ENCODE measurements at places on chromosomes 5 and 9.

- no peak for DNase-seq
These were observed 49.6 kb upstream of the CCL21 start for GRCh38 chr9:34759432-34760134.

DNA sequence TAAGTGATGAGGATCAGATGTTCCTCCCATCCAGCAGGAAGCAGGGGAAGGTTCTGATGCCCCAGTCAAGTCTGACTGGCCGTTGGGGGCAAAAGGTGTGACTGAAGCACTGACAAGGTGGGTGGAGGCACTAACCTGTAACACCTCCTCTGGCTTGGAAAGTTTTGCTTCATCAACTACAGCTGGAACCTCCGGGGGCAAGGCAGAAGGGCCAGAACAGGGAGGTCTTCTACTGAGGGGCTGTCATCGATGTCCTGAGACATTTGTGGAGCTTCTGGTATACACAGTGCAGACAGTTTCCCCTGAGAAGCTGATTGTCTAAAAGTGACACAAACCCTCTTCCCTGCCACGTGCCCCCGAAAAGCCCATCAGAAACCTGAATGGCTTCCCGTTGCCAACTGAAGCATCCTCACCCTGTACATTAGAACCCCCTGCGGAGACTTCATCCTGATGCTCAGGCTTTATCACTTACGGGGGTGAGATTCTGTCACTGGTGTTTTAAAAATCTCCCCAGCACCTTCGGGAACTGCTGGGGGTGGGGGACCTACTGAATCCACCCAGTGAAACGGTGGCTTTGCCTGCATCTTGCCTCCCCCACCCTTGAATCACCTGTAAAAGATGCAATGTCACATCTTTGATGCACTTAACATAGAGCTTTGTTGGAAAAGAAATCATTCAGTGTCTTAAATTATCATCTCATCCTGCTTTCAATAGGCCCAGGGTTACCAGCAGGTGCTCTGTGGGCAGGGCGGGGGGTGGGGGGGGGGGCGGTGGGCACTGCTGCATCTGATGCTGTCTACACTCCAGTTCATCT, 24.6 kb downstream of the TRAF1 start:
- peak; percentile 48 for DNase-seq

- no peak for DNase-seq
These were observed 114.1 kb downstream of the DAPK1 start for GRCh38 chr9:87611776-87612175.

DNA sequence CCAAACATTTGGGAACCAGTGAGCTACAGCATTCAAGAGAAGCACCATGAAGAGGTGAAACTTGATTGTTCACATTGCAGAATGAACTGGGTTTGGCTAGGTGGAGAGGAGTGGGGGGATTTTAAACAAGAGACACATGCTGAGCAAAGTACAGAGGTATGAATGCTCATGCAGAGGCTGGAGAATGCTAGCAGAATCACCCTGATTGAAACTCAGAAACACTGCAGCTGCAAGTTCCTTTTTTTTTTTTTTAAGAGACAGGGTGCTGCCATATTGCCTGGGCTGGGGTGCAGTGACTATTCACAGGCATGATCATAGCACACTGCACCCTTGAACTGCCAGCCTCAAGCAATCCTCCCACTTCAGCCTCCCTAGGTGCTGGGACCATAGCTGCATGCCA, 35.1 kb downstream of the DENND1A start:
- no peak for DNase-seq

GRCh38 chr5:105218018-105218417, 1655.4 kb upstream of the NUDT12 start:
- no peak for DNase-seq

- no peak for DNase-seq
These were observed 8.1 kb downstream of the ARPC5L start for GRCh38 chr9:124869986-124870560.

GRCh38 chr9:21890696-21891095, 88.3 kb downstream of the MTAP start:
- DNase-seq = no peak

DNA sequence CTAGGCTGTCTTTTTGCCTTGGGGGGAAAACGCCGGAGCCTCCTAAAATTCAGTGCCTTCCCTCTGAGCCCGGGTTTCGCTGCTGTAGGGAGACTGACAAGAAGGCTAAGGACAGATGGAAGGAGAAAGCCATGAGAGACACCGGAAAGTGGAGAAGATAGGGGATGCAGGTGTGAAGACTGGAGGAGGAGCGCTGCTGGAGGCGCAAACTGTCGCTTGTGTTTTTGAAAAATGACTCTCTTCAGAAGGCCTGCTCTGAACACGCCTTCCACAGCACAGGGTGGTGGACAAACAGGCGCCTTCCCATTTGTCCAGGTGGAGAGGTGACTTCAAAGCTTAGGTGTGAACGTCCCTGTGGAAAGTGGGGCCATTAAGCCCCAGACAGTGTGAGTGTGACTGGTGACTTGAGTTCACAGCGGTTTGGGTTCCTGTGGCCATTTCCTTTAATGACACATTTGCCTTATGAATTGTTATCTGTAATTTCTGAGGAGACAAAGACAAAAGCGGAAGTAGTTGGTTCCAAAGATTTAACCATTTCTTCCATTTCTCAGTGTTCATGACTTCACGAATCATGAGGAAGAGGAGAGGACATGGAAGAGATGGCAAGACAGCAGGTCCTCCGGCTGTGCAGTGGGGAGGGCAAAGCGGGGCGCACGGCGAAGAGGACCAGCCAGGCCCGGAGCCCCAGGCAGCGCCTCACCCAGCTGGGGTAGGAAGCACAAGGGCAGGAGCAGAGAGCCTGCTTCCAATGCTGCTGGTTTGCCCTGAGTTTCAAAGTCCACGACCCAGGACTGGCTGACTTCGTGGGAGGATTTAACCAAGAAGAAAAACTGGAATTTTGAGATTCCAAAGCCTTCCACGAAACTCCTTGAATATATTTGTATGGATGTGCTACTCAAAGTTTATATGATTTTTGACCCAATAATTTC, 27.8 kb upstream of the SEMA4D start:
- DNase-seq = no peak

DNA sequence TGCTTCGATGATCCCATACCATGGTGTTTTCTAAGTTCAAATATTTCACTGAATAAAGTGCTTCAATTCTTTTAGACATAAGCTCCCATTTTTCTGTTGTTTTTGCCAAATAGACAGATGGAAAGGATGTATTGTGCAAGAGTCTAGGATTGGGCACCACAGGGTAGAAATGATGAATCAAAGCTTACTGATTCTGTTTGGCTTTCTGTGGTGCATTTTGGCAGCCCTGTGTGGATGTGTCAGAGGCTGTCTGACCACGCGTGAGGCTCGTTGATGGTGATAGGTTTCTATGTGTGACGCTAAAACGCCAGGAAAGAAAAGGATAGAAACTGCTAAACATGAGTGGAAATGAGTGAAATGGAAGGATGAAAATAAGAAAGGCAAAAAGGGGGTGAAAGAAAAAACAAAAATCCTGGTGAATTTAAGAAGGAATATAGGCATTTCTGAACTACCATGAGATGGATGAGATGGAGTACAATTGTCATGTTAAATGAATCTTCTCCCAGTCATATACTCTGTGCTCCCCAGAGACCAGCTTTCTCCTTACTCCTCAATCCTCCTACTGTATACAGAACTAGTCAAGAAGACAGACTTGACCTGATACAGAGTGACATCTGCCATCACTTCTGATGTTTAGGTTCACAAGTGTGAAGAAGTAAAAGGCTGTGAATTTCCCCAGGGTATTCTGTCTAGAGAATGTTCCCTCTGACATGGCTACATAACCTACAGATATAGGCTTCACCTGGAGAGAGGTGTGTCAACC, 54.4 kb downstream of the ANKH start:
- DNase-seq = no peak

DNA sequence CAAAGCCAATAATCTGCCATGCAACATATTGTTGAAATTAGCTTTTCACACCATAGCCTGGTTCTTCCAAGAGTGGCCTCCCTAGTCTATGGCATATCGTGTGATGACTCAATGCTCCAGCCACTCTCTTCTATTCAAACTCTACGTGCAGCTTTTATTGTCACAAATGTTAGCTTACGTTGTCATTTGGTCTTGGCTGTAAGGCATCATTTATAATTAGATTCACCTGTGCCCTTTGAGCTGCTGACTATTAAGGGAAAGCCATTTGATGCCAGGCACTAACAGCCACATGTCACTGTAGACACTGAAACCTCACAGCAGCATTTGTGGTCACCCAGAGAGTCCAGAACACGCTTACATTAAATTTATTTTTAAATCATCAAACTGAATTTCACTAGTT, 66.8 kb downstream of the APBA1 start:
- DNase-seq = no peak

DNA sequence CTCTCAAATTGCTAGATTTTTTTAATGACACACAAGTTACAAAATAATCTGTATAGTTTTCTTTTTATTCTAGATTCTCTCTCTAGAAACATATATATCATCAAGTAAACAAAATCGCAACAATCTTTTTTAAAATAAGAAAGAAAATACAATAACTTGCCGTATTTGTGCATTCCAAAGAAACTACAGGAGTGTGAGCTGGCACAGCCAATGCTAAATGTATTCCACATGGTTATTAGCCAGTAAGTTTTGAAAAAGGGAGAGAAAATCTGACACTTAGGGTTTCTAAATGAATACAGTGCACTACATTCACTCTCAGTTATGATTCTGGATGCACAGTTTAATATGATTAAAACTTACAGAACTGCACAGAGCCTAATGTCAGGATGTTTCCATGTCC, 117.9 kb downstream of the BNC2 start:
- no peak for DNase-seq

DNA sequence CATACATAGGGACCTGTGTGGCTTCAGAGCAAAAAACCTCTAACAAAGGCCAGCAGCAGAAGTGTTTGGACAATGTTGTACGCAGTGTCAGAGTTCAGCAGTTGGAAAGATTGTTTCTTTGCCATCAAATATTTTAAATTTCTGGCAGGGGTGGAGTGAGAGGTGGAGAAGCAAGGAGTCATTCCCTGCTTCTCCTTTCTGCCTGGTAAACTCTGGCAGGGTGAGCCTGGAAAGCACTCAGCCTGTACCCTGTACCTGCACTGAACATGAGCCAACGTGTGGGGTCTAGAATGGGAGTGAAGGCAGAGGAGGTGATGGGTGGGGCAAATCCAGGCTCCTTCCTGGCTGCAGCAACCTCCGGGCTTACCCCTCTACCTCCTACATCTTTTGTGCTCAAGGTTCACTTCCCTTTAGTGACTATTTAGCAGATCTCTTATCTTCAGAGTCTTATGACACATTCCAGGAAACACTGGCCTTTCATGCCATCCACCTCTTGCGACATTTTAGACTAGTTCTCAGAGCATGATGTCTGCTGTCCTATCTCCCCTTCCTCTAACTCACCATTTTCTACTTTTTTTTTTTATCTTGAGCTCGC, 445.0 kb upstream of the PIK3R1 start:
- no peak for DNase-seq

DNA sequence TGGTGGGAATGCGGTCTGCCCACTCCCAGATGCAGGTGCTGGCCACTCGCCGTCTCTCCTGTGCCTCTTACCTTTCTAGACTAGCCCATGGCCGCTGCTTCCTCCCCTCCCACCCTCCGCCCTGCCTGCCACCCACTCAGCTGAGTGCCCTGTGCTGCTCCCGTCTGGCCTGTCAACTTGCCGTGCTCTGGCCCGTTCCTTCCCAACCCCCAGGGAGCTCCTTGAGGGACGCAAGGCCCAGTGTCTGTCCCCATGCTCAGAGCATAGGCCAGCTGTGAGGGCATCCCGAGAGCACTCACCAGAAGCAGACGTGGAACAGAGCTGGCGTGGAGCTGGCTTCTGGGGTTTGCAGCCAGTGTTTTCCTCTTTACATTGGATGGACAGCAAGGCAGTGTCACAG, 20.2 kb downstream of the HNRNPH1 start:
- no peak for DNase-seq

- DNase-seq = peak; percentile 64
These were observed 72.3 kb downstream of the NIPSNAP3B start for GRCh38 chr9:104836235-104836634.

GRCh38 chr5:73448463-73449136, at the start of gene FOXD1:
Gene FOXD1 (minus strand): TSS chr5:73448777. CDS start chr5:73448362, 415 bp downstream.
- DNase-seq = peak; percentile 82

All from NCI-H187 (cell line).